ENCODE measurements at places on chromosomes 1 and 21.

DNA sequence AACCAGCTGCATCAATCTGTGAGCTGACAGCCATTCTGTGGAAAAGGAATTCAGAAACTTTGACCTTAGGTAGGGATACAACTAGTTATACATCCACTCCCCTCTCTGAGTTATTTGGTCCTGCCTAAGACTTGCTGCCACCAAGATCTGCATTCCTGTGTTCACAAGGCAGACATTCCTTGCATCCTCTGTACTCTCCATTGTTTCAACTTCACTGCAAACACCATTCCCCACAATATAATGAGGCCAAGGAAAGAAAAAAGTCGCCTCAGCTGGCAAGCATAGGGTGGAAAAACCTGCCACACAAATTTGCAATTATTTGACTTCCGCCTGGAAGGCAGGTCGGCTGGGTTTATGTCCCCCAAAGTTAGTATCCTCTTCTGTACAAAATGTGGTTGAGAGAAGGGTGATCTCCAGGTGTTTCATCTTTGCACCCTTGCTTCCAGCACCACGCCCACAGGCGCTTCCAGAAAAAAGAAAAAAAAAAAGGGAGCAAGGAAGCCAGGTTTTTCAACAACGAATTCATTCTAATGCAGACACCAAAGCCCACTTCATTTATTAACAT is 676 bp upstream of the CTTNBP2NL start:
- DNase-seq, result no peak

DNA sequence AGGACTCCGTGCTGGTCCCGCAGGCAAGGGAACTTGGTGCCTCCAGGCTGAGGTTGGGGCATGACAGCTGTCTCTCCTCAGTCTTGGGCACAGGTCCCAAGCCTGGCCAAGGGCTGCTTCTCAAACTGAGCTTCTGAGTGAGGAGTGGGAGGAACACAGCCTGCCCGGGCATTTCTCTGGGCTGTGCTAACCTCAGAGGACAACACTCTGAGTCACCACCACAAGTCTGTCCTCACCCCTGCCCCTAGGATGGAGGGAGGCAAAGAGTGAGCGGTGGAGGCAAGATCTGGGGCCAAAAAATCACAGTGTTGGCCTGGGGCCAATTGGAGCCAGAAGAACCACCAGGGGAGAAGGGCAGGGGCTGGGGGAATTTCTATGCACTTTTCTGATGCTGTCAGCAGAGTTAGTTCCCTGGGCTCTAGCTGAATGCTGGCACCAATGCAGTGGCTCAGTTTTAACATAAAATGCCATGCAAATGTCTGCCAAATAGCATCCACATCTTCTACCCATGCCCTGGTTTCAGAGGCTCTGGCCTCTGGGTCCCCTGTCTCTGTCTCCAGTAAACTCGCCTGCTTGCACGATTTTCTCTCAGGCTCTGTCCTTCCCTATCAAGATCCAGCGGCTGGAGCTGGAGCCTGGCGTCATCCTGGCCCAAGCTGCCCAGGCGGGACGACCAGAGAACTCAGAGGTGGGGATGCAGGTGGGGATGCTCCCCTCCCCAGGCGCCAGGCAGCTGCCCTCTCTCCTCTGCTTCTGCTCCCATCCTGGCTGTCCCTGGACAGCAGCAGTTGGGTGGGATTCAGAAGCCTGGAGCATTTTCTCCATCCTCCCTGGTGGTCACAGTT is 11.0 kb upstream of the CDK18 start:
- no peak for DNase-seq

GRCh38 chr1:8396786-8397406 is 79.0 kb downstream of the SLC45A1 start:
- no peak for DNase-seq

- DNase-seq, result no peak
Measured at GRCh38 chr1:203686091-203686632, 59.5 kb downstream of the ATP2B4 start.

DNA sequence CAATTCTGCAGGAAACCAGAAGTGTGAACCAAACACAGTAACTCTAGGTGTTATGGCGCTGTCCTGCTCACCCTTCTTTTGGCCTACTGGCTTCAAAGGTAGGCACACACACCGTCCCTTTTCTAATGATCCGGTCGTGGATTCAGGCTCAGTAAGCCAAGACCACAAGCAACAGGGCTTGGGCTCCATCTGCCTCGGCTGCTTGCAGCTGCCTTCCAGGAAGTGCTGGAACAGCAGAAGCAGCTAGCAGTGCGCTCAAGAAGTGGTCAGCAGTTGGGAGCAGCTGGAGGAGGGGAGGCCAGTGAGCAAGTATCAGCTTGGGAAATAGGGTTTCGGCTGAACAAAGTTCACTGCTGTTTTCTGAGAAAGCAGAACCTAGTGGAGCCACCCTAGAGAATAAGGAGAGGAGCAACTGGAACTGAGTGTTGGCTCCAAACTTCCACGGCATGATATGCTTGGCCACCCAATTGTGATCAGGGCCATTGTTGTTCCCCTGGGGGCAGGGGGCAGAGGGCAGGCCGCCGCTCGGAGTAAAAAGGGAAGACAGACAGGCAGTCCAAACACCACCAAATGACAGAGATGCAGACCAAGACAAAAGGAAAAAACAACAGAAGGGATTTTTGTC is 173.4 kb downstream of the TOMM20 start:
- no peak for DNase-seq

DNA sequence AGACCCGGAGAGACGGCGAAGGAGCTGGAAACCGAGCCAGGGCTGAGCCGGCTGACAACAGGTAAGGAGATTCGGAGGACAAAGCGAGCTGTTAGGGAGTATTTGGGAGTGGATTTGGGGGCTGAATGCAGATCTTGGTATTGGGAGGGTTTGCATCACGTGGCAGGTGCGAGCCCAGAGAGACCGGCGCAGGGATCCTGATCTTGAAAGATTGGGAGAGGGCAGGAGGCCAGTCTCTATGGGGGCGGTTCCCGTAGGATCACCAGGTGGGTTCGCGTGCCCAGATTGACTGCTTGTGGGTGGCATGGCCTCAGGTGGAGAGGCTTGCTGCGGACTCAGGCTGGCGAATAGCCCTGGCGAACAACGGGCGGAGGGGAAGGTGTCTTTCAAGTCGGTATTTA is 204 bp downstream of the CIART start:
- DNase-seq, result no peak
